Stimulated activated CD8-positive, alpha-beta memory T cell treated with anti-CD3 and anti-CD28 coated beads, Interleukin-2, amount 100 ng/mL, for 1 hour (primary cell): ENCODE measurements at places on chromosomes 6 and 20.

DNA sequence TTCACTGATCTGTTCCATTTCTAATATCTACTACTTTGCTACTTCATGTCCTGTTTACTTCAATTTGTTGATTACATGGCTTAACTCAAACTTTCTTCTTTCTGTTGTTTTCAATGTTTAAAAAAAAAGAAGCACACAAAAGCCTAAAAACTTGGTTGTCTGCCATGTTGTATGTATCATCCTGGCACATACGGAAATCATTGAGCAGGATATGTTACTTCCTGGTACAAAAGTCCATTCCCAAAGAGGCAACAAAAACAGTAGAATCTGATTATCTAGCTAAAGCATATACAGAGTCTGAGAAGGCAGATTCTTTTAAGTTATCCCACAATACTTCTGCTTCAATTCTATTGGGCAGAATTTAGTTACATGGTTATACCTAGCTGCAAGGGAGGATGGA, 14.5 kb upstream of the COL12A1 start:
- no peak for DNase-seq

GRCh38 chr6:72941751-72942150, 283.5 kb downstream of the KHDC1L start:
- DNase-seq = no peak

- DNase-seq = no peak
These were observed 267.9 kb upstream of the PLN start for GRCh38 chr6:118280210-118280609.

DNA sequence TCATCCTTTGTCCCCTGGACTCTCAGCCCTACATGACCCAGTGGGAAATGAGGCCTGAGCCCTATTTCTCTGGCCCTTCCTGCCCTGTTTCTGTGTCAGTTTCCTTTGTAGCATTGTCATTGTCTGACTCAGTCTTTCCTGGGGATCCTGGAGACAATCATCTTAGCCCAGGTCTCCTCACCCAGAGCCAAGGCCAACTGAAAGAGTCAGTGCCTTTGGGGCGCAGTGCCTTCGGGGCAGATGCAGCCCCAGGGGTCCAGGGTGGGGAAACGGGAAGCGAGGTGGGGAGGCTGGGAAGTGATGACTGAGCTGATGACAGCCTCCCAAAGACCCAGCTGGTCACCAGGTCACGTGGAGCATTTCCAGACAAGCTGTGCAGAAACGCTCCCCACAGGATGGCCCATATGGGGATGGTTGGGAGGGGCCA, 93.3 kb upstream of the SULF2 start:
- DNase-seq = no peak

DNA sequence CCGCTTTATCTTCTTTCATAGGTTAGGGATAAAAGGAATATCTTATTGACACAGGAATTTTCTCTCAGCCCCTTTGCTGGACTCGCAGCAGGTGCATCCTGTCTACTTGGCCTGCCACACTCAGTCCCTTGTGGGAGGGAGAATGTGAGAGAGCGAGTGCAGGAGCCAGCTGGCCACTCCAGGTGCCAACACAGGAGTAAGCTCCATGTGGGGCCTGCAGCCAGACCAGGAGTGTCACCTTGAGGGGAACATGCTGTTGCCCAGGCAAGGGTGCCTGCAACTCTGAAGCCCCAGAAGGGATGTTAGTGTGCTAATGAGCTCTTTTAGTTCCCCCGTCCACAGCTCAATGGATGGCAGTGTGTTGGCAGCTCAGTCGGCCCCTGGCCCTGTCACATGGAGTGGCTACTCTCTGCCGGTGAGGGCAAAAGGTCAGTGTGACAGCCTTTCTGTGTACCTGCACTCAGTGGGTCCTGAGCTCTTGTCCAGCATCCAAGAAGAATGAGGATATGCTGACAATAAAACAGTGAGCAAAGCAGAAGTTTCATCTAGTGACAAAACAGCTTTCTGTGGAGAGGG, 57.1 kb downstream of the CRYBG1 start:
- DNase-seq = no peak

DNA sequence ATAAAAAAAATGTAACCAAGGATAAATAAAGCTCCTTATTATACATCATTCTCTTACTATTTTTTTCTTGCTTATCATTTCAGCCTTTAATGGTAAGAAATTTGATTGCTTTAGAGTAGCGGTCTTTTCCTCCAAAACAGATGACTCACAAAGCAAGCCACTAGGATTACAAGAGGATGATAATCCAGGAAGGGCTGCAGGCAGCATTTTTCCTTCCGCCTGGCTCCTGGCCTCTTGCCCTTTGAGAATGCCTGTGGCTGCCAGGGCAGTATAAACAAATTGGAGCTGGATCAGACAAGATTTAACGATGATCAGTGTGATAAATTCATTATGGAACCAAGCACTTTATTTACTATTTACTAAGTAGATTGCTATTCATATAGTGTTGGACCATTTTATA, 9.7 kb upstream of the FBXL4 start:
- DNase-seq = no peak

GRCh38 chr20:40678286-40678875, 10.7 kb downstream of the MAFB start:
- no peak for DNase-seq

- no peak for DNase-seq
These were observed 199.4 kb upstream of the ZNF184 start for GRCh38 chr6:27672113-27672799.

DNA sequence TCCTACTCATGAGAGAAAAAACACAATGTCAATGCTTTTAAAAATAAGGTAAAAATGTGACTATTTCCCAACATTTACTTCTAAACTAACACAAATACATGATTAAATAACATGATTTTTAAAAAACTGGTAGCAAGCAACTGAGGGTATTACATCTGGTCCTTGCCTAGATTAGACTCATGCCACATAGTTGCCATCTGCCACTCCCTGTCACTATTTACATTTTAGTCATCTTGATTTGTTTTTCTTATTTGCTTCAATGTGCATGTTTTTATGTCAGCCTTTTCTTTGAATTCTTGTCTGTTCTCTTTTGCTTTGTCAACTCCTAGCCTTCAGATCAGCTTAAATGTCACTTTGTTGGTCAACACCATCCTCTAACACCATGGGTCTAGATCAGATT, 207.0 kb upstream of the SIM1 start:
- no peak for DNase-seq

DNA sequence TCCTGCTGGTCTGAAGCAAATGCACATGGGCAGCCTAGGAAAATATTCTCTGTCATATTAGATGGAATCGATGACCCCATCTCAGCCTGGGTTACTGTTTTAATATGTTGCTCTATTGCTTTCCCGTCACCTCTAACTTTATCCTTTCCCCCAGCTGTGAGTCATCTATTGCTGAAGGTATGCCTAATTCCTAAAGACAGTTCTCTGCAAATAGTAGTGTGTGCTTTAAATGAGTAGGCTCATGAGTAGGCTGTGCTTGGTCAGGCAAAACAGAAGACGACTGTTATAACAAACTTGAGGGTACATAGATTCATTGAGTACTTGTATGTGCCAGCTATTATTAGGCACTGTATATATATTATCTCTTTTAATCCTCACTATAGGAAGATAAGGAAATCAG, 47.2 kb downstream of the CTNNBL1 start:
- no peak for DNase-seq

- no peak for DNase-seq
These were observed 920.4 kb upstream of the GJE1 start for GRCh38 chr6:141212296-141212695.

- DNase-seq = no peak
These were observed 48.5 kb downstream of the ADGRG6 start for GRCh38 chr6:142350309-142350708.

GRCh38 chr20:584161-584970, 25.7 kb downstream of the TCF15 start:
- DNase-seq = no peak

GRCh38 chr6:52877168-52877567, 32.3 kb downstream of the GSTA3 start:
- no peak for DNase-seq

GRCh38 chr6:140644017-140644416, 1269.6 kb upstream of the CITED2 start:
- DNase-seq = no peak

- no peak for DNase-seq
These were observed 83.4 kb downstream of the REV3L start for GRCh38 chr6:111399626-111400025.

DNA sequence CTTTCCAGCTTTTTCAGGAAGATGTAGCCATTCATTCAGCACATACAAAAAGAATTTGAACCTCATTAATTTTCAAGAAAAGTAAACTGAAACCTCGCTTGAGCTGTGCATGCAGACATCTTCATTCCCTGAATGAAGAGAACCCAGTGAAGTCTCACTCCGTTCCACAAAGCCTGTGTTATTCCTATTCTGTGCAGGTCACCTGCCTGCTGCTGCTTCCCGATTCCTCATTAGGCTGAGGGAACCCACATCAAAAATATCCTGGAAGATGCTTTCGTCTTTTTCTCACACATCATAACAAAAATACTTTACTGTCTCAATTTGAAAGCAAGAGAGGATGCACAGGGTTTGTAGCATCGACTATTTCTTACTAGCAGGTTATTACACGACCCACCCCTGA, 40.1 kb downstream of the TRMT6 start:
- no peak for DNase-seq

DNA sequence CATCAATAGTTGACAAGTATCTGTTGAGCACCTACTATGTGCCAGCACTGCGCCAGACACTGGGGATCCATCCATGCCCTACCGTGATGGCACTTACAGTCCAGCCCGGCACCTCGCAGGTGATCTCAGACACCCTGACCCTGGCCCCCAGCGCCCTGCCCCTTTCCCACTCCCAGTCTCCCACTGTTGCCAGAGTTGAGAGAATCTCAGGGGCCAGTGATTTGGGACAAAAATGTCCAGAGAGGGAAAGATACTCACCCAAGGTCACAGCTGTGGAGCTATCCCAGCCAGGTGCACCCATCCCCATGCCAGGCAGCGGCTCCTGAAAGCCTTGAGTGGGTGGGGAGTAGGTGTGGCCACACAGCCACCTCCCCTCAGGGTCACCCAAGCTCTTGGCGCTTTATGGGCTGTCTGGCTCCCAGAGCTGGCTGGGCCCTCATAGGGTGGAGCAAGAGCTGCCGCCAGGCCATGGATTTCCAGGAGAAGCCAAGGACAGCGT, 3.3 kb downstream of the PI16 start:
- DNase-seq = no peak

DNA sequence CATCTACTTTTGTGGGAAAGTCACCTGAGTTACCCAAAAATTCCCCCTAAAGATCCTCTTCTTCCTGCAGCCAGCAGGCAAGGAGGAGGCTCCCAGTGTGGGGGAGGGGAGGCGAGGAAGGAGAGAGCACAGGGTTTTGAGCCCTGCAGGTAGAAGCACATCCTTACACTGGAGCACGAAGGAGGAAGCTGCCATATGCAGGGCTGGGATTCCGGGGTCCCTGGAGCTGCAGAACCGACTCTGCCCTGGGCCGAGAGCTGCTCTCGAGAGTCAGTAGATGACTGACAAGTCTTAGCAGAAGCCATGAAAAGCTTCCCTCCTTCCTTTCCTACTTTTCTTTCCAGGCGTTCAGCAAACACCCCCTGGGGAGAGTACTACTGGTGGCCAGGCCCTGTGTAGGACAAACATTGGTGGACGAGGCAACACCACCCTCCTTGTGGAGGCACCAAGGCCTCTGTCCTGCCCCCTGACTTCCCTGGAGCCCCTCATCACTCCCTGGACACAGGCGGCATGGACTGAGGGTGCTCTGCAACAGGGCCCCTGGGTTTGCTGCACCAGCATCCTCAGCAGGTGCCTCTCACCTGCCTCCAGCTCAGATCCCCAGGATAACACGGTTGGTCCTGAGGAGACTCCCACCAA, 211.7 kb upstream of the CST7 start:
- DNase-seq = no peak

DNA sequence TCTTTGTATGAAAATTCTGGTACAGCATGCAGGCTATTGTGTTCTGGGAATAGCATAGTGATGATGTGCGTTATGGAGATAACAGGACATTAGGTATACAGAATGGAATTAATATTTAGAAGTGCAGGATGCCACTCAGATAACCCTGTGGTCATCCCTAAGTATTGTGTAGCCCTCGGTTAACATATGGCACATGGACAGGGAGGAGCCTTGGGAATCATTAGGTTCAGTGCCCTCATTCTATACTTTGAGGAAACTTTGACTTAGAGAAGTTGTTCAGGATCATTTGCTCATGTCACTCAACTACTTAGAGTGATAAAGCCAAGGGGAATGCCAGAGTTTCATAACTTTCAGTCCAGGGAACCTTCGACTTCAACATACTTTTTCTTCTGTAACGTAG, 185.9 kb downstream of the UST start:
- DNase-seq = no peak

GRCh38 chr6:29483186-29483585, 4.6 kb downstream of the MAS1L start:
- no peak for DNase-seq

- no peak for DNase-seq
These were observed 103.6 kb downstream of the COL21A1 start for GRCh38 chr6:56143796-56144195.

DNA sequence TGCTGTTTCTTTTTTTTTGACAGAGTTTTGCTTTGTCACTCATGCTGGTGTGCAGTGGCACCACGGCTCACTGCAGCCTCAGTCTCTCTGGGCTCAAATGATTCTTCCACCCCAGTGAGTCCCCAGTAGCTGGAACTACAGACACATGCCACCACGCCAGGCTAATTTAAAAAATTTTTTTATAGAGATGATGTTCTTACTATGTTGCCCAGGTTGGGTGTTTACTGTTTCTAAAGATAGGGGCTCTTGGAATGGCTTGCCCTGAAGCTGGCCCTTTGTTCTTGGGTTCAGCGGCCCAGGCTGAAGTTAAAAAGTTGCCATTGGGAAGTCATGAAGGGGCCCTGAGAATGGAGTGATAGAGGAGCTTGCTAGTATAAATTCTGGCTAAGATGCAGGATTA, 16.5 kb downstream of the RALGAPB start:
- no peak for DNase-seq

- no peak for DNase-seq
These were observed 20.5 kb downstream of the ID4 start for GRCh38 chr6:19857703-19858102.

- DNase-seq = no peak
These were observed 607.0 kb downstream of the TENT5A start for GRCh38 chr6:81145506-81145905.

- DNase-seq = no peak
These were observed 26.2 kb downstream of the ARHGAP18 start for GRCh38 chr6:129683601-129684322.
